Naive thymus-derived CD8-positive, alpha-beta T cell (primary cell): ENCODE measurements at places on chromosomes 11 and 22. TPM values are rescaled to one million over a fixed set of nuclear protein-coding genes. Genes with fewer than 3 reads are reported as not detected.
A peak's percentile ranks its signal among the peaks of the same experiment; 100 is the strongest.

GRCh38 chr11:111185266-111185665, 60.3 kb upstream of the POU2AF2 start:
- DNase-seq: no peak

The MIAT gene
- 0.06 TPM for polyA plus RNA-seq

DNA sequence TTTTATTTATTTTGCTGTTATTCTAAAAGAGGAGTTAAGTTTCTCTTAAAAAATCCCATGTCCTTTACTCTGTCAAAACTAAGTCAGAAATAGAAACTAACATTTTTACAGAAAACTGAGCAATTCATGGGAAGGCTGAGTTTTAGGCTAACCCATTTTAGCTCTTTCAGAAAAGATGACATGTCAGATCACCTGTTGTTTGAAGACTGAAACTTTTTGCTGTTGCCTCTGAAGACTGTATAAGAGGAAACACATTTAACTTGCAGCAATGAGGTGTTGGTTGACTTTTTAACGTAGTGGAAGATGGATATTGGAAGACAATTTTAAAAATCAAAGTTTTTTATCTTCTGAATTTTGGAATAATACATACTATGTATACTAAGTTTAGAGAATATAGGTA, 115.4 kb downstream of the METTL15 start:
- DNase-seq: no peak

The MORC2 gene
- 22.3 TPM for polyA plus RNA-seq

DNA sequence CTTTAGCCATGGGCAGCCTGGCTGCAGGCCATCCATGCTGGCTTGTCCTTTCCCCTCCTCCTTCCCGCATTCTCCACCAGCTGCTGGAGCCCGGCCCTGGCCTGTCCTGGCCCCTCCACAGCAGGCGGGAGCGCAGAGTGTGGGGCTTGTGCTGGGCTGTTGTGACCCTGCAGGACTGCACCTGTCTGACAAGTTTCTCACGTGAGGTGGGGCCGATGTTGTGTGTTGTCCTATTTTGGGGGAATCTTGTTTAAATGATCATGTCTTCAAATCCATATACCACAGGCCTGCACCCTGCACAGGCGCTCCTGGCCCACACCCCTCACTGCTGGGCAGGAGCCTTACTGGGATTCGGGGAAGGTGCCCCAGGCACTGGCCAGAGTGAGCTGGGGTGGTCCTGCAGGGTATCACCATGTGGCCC, 30.4 kb downstream of the TBC1D22A start:
- no peak for DNase-seq

The RIN1 gene
- 2.7 TPM for polyA plus RNA-seq

GRCh38 chr11:46346886-46347636, at the start of gene DGKZ:
DGKZ (plus strand) TSS chr11:46347463; CDS start chr11:46347660, 197 bp downstream.
- peak; percentile 94 for DNase-seq

The MAJIN gene
- polyA plus RNA-seq: 0.84 TPM

DNA sequence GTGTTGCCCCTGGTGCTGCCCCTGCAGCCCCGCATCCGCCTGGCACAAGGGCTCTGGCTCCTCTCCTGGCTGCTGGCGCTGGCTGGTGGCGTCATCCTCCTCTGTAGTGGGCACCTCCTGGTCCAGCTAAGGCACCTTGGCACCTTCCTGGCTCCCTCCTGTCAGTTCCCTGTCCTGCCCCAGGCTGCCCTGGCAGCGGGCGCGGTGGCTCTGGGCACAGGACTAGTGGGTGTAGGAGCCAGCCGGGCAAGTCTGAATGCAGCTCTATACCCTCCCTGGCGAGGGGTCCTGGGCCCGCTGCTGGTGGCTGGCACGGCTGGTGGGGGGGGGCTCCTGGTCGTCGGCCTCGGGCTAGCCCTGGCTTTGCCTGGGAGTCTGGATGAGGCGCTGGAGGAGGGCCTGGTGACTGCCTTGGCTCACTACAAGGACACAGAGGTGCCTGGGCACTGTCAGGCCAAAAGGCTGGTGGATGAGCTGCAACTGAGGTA, 278 bp downstream of the ROM1 start:
- DNase-seq: no peak

DNA sequence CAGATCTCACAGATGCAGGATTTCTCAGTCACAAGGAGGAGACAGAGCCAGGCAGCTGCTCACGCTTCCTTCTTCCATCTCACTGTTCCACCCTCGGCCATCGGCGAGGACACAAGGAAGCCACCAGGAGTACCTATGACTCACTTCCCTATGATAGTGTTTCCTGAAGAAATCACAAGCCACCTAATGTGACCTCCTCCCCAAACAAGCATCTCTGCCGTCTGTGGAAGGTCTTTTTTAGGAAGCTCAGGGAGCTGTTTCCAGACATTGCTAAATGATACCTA, 672.7 kb downstream of the TBC1D22A start:
- DNase-seq: no peak

DNA sequence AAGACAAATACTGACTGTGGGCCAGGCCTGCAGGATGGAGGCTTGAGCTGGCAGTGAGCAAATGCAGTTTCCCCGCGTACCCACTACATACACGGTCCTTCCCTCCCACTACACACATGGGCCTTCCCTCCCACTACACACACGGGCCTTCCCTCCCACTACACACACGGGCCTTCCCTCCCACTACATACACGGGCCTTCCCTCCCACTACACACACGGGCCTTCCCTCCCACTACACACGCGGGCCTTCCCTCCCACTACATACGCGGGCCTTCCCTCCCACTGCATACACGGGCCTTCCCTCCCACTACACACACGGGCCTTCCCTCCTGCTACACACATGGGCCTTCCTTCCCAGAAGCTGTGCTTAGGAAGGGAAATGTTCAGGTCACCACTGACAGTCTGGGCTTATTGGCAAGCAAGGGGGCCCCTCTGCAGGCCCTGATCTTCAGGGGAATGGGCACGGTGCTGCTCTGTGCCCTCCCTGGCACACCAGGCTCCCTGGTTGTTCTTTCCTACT, 10.8 kb downstream of the DNAL4 start:
- no peak for DNase-seq

- DNase-seq: no peak
These were observed 357.8 kb upstream of the LARGE1 start for GRCh38 chr22:34278121-34278520.

- DNase-seq: peak; percentile 63
These were observed 55.3 kb upstream of the FBXO3 start for GRCh38 chr11:33829430-33830141.

The LMNTD2 gene
- polyA plus RNA-seq: 1.9 TPM

The TYR gene
- polyA plus RNA-seq: not detected

DNA sequence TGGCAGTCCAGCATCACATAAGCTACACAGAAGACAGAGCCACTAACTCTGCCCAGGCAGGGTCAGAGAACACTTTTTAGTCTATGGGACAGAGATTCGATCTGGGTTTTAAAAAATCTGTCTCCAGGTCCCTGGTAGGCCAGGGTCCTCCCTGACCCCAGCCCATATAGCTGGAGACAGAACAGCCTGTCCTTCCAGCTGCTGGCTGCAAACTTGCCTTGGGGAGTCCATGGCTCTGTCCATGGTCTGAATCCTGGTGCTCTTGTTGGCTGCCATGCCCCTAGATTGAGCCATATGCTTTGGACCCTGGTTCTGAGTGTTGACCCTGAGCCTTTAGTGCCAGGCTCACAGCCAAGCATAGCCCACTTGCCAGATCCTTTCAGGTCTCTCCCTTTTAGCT, 13.3 kb upstream of the LIPT2 start:
- DNase-seq: no peak

- DNase-seq: no peak
These were observed 13.6 kb upstream of the TMEM216 start for GRCh38 chr11:61378713-61379313.

DNA sequence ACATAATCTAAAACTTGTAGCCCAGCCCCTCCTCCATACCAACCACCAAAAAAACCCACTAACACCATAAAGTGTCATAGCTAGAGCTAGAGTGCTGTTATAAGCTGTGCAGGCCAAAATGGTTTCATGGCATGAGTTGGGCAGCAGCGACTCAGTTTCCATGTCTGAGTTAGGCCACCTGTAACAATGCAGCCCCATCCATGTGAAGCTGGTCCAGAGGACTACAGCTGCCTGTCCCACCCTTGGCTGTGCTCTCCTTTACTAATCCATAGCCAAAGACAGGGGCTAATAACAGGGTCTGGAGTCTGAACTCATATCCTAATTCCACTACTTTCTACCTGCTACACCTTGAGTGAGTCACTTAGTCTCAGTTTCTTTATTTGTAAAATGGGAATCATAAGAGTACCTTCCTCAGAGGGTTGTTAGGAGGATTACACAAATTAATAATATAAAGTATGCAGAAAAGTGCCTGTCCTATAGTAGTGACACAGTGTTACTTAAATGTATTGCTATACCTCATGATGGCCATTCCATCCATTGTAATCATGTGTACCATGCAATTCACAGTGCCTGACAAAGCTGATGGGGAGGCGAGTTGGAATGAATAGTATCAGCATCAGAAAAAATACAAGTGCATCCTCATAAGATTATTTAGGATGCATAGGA, 20.6 kb downstream of the KCNQ1OT1 start:
- DNase-seq: no peak

- no peak for DNase-seq
These were observed 3.8 kb downstream of the YAP1 start for GRCh38 chr11:102114032-102114431.

The PHETA2 gene
- polyA plus RNA-seq: 0.13 TPM

GRCh38 chr11:29093416-29094120, 923.3 kb downstream of the KCNA4 start:
- DNase-seq: no peak

GRCh38 chr11:12777208-12777874, 103.1 kb downstream of the TEAD1 start:
- no peak for DNase-seq

The ELFN2 gene
- polyA plus RNA-seq: not detected
